ENCODE measurements at places on chromosomes 3 and 15.

- no peak for DNase-seq
Measured at GRCh38 chr3:173725507-173725906, 328.0 kb downstream of the NLGN1 start.

DNA sequence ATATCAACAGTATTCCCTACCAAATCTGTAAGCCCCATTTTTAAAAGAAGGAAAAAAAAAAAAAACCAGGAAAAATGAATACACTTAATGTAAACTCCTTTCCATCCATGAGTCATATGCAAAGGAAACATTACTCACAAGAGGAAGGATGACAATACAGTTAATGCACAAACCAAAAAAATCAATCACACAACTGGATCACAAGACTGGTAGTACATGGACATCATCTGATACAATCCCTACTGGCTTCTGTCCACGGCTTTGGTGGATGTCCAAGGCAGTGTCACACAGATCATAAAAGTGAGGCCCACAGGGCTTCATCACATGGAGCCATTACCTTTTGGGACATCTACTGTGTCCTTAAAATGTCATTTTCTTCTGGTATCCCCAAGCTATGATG is 44.0 kb downstream of the SUCLG2 start:
- DNase-seq = no peak

DNA sequence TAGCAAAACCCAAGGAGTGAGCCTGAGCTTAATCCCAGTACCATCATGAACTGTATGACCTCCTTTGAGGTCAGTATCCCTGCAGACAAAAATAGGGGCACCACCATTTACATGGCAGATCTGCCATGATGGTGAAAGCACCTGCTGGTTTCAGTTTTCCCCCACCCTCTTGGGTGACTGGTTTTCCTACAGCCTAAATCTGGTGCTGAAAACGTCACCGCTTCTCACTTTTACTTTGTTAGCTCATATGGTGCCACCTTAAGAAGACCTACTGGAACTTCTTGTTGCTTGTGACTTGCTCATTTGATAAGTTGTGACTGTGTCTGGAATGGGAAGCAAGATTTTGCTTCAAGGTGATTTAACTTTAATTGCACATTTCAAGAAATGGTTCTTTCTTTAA is 5.1 kb downstream of the PPP1R2 start:
- DNase-seq = no peak

DNA sequence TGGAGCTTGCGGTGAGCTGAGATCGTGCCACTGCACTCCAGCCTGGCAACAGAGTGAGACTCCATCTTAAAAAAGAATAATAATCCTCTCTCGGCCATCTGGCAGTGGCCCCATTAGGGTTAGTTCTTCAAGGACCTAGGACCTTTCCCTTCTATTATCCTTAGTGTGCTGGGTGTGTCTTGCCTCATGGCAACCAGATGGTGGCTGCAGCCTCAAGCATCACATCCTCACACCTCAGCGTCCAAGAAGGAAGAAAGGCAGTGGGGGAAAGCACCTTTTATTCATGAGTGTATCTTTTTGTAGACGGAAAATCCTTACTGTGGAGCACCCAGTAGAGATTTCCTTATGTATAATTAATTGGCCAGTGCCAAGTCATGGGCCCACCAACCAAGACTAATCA is 42.7 kb upstream of the TFRC start:
- no peak for DNase-seq
